ENCODE measurements at places on chromosomes 1 and 21.
A peak's percentile ranks its signal among the peaks of the same experiment; 100 is the strongest.

DNA sequence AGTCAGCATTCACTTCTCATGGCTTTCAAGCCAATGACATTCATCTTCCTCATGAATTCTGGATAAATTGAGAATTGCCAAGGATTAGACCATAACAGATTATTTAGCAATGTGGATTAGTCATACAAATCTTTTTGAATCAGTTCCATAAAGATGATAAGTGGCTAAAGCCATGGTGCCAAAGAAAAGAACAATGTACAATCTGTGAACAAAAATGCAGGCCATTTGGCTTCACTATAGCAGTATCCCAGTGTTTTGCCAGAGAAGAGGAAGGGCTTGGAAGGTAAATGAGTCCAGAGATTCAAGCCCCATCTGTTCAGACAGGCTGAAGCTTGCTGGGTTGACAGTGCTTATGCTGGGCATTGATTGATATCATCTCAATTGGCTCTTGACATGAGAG lies 376.4 kb upstream of the LRRC7 start:
- no peak for DNase-seq

GRCh38 chr1:64195081-64195395 lies 8.4 kb upstream of the UBE2U start:
- DNase-seq: no peak

DNA sequence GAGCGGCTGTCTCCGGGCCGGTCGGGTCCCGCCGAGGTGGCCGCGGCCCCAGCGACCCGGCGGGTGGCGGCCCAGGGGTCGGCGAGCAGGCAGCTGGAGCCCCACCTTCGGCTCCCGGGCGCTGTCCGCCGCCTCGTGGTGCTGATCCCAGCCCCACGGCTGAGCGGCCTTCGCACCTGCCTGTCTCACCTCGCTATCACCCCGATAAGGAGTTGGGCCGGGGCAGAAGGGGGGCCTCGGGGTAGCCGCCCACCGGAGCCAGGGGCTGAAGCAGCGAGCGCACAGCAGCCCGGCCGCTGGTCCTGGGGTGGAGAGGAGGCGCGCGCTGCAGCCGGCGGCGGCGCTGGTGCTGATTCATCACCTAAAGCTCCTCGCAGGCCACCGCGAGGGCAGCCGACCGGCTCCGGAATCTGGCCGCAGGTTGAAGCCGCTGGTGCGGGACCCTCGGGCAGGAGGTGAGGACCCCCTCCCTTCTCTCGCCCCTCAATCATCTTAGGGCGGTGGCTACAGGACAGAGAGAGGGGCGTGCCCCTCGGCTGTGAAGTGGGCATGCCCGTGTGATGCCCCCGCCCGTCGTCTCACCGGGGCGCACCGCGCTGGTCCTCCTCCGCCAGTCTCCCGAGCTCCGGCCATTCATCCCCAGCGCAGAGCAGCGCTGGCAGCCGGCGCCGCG lies 575 bp downstream of the TRIM67 start:
- DNase-seq: no peak

DNA sequence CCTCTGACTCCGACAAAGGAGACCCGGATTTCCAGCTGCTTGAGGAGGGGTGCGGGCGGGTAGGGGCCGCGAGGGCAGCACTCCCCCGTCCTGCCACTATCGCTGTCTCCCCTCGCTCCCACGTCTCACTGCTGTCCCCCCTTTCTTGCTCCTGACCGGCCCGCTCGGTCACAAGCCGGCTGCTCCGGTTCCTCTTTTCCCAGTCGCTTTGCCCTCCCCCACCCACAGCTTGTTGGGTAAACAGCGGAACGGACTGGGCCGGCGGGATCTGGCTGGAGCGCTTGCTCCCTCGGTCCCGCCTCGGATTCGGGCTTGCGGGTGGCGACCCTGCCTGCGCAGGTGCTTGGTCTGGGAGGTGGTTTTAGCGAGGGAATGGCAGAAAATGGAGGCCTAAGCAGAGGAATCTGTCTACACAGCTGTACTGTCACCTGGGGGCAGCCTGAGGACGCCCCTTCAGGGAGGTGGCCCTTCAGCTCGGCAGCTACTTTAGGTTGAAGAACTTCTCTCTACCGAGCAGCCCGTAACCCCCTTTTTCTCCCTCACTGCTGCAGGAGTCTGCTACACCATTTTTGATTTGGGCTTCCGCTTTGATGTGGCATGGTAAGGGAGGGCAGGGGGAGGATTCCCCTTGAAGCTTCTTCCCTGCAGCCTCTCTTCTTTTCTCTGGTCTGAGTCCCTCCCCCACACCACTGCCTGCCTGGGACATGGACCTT lies 645 bp downstream of the ATP6V0B start:
- DNase-seq: no peak

DNA sequence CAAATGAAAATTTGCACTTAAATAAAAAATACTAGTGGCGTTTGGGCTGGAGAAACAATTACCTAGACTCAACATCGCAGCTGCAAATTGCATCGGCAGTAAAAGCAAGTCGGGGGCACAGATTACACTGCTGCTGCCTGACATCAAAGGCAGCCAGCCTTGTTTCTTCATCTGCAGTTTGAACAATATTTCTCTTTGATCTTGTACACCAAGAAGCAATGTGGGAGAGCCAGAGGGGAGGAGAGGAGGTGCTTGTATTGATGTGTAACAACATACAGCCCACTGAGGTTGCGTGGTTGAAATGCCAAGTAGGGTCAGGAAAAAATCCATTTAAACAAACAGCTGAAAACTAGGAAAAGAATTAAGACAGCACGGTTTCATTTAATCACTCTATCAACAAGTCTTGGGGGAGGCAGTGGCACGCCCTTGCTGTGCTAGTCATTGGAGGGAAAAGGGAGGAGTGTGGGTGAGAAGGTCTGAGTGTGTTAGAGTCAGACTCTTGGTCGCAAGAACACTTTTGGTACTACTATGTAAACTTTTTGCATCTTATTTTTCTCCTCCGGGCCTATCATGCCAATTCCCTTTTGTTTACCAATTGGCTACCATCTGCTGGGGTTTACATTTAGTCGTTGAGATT lies 456.5 kb downstream of the OMA1 start:
- DNase-seq: no peak

GRCh38 chr1:11961230-11961629 lies 19.0 kb upstream of the MFN2 start:
- peak; percentile 25 for DNase-seq

DNA sequence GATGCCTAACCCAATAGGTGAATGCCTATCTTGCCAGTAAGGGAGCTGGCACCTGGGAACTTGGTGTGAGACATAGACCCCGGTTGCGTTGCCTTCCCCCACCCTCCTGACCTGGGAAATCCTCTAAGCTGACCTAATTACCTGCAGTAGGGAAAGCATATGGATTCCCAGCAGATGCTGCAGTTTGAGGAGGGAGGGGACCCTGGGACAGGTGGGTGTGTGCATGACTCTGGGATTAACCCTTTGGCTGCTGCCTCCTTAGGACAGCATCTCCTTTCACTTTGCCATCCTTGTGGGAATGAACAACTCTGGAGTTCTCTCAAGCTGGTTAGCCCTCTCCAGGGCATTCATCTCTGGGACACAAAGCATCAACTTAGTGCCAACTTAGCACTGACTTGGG lies 16.4 kb upstream of the NFASC start:
- DNase-seq: no peak

DNA sequence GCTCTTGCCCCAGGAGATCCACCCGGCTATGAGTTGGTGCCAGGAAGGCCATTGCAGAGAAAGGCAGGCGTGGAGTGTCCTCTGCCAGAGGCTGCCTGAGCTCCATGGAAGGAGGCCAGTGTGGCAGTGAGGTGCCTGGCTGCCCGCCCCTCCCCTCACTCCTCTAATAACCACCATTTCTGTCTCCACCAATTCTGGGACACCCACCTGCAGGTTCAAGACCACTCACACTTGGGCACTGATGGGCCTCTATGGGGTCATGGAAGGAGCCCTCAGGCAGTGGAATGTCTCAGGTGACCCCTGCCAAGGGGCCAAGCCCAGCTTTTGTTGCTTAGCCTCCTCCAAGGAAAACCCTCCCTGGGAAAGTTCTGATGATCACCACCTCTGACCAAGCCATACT lies 731.6 kb downstream of the MATN1 start:
- DNase-seq: no peak

GRCh38 chr1:17486242-17486641 lies 46.8 kb upstream of the RCC2 start:
- DNase-seq: no peak

DNA sequence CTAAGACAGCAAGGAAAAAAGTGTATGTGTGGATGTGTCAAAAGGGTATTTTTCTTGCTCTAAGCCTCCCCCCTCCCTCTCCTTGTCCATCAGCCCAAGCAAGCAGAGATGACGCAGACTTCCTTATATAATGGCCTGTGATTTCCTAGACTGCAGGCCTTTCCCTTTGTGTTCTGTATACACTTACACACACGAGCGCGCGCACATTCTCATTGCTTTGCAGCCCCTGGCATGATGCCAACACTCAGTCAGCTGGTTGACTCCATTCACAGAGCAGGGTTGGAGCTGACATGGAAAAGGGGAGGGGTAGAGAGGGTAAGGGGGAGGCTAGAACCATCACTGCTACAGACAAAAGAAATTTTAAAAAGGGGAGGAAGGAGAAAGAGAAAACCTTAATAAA lies 41.8 kb downstream of the GATAD2B start:
- peak; percentile 97 for DNase-seq

GRCh38 chr1:24048205-24048869 lies 63.6 kb downstream of the MYOM3 start:
- no peak for DNase-seq

DNA sequence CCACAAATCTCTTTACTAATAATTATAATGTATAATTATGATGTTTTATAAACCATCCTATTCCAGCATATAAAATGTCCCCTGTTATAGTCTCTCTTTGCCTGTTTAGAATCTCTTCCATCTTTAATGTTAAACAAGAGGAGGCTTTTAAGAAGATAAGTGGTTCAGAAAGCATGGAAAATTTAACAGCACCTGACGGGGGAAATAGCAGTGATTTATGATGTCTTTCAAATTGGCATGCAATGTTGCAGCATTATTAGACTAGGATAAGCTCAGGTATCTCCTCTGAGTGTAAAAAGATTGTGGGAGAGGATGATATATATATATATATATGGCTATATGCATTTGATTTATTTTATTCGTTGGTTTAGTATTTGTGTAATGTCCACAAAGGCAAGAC lies 24.4 kb downstream of the GIPC2 start:
- no peak for DNase-seq

DNA sequence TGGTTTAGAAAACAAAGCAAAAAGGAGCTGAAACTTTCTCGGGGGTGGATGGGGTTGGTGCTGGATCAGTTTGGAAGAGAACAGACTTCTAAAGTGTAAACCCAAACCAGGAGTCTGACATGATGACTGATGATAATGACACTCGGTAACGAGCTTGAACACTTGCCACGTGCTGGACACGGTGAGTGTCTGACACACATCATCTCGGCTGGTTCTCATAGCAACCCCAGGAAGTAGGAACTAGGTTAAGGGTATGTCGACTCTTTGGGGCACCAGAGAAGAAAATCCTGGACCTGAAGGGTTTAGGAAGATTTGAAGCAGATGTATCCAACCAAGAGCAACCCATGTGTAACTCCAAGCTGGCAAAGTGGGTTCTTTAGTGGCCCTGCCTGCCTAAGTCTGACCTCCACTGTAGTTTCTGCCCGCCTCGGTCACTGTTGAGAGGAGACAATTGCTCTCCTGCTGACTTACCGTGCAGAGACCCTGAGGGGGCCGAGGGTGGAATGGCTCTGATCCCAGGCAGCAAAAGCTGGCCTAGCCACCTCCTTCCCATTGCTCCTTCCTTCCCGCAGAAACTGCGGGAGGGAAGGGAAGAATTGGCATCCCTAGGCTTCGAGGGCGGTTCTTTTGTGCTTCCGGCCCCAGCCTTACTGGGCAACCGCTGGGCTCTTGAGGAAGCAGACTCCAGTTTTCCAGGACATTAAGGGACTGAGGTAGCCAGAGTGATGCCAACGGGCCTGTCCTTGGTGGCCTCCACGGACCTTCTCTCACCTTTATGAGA lies 156.0 kb downstream of the TOMM20 start:
- no peak for DNase-seq

GRCh38 chr1:38004284-38005108 lies 818 bp downstream of the FHL3 start:
- no peak for DNase-seq

- DNase-seq: no peak
Measured at GRCh38 chr1:234851450-234852438, 241.8 kb upstream of the IRF2BP2 start.

DNA sequence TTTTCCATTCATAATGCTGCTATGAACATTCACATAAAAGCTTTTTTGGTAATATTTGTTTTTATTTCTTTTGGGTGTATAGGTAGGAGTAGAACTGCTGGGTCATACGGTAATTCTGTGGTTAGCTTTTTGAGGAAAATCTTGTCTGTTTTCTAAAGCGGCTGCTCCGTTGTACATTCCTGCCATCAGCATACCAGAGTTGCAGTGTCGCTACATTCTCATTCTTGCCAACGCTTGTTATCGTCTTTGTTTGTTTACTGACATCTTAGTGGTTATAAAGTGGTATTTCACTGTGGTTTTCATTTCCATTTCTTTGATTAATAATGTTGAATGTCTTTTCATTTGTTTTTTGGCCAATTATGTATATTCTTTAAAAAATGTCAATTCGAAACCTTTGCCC lies 469.8 kb upstream of the ZP4 start:
- no peak for DNase-seq

DNA sequence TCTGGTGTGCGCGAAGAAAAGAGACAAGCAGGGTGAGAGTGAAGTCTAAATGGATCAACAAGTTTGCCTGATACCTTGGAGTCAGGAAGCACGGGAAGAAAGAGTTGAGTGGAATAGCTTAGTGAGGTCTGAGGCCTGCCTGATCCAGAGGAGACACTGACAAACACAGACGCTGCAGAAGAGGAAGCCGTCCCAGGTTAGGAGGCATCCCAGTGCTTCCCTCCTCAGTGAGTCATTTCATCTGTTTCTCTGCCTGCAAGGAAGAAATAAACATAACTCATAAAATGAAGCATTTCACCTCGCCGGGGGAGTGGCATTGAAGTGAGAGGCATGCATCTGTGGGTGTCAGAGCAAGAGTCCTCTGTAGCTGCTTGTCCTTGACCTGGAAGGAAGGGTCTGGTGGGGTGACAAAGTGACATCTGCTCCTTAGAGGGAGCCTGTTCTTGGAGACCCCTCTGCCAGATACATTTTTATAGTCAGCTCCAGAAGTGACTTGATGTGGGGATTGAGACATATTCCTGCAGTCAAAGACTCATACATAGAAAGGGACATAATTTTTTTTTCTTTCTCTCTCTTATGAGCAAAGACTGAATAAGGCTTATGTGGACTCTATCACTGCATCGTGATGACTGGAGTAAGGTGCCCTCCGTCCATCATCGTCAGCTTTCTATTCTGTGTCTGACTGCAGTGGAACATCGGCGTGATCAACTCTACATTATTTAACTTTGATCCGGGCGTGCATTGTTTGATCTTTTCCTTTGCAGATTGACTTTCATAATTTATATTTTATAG lies 256.7 kb downstream of the KIF26B start:
- DNase-seq: no peak

GRCh38 chr1:46659307-46659870 lies 8.8 kb downstream of the ATPAF1 start:
- no peak for DNase-seq

DNA sequence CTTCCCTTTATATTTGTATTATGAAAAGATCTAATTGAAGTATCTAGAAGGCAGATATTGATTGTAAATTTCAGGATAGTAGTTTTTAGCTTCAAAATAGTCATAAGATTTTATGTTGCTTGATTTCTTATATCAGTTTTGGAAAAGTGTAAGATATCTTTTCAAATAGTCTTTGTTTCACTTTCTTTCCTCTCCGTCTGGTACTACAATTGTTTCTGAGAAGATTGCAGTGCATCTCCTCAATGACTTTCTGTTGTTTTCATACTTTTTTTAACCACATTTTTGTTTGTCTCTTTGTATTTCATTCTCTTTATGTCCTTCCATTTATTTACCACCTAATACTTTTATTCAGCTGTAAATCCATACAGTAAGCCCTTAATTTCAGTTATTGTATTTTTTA lies 964.6 kb upstream of the B3GALT2 start:
- no peak for DNase-seq
